Esophagus muscularis mucosa (tissue), 4 donors: ENCODE measurements at places on chromosomes 3 and 15. TPM values are rescaled to one million over a fixed set of nuclear protein-coding genes. Genes with fewer than 3 reads are reported as not detected.

DNA sequence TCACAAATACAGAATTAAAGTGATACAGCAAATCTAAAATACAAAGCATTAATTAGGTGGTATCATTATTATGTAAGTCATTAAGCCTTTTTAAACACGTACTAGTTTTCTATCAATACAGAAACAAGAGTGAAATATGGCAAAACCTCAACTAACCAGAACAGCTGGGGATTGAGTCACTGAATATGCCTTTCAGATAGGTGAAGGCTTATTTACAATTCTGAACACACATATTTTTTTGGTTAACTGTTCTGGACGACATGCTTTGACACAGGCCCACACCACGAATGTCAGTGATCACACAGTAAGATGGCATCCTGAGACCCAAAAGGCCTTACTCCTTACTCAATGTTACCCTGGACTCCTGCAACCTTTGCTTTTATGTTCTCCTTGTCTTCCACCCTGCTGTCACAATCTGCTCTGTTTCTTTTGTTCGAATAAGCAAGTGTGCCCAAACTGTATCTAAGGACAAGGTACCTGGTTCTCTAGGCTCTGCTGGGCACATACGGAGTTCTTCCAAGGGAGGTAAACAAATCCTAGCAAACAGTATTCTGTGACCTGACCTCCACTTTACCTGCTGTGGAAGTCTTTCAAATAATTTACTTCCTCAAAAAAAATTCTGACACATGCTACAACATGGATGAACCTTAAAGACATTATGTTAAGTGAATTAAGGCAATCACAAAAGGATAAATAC is 7.0 kb downstream of the SFMBT1 start:
- no peaks in the 10 kb centered on the region for H3K27me3 ChIP-seq
- no peak overlapping the region for H3K27ac ChIP-seq
- no peak overlapping the region for H3K4me3 ChIP-seq
- peaks cover 39% of the 10 kb centered on the region for H3K4me1 ChIP-seq

DNA sequence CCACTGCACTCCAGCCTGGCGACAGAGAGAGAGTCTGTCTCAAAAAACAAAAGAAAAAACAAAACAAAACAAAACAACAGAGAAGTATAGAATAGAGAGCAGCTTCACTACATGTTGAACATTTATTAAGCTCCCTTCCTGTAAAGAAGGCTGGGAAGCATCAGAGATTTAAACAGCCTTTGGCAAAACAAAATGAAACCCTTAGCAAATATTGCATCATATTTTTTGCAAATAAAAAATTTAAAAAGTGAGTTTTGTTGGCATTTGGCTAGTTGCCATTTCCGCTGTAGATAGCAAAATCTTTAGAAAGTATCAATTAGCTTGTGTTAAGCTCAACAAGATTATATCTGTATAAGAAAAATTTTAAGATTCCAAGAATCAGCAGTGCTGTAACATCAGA is 151.2 kb downstream of the SERPINI1 start:
- H3K27me3 ChIP-seq = no peaks in the 10 kb centered on the region
- H3K36me3 ChIP-seq = no peaks in the 10 kb centered on the region
- no peak overlapping the region for H3K27ac ChIP-seq

Gene RHOV
- not detected for total RNA-seq

Gene PLA2G4D
- total RNA-seq = not detected

Gene MYNN
- total RNA-seq = 13.7 TPM

Gene LDHAL6B
- not detected for total RNA-seq

Gene PPARG
- 10.6 TPM for total RNA-seq

Gene MYO5C
- 5.1 TPM for total RNA-seq

Gene COL6A5
- not detected for total RNA-seq

Gene WNT7A
- not detected for total RNA-seq
